ENCODE measurements at places on chromosomes 3 and 15. TPM values are rescaled to one million over a fixed set of nuclear protein-coding genes. Genes with fewer than 3 reads are reported as not detected.

The LRTM1 gene
- total RNA-seq: not detected

The CMTM8 gene
- not detected for total RNA-seq

The FGD5 gene
- 0.14 TPM for total RNA-seq

The CADPS gene
- total RNA-seq: 26.5 TPM

The VPS33B gene
- total RNA-seq: 10.0 TPM

The MDFIC2 gene
- not detected for total RNA-seq

The NSUN3 gene
- total RNA-seq: 13.8 TPM

The CPNE9 gene
- total RNA-seq: not detected

The CIDEC gene
- total RNA-seq: 0.14 TPM

The CSPG4 gene
- total RNA-seq: 15.3 TPM

The PPP1R14D gene
- total RNA-seq: not detected

The FANCD2 gene
- total RNA-seq: 2.0 TPM

The CCR4 gene
- total RNA-seq: under 0.01 TPM

The ZPLD1 gene
- total RNA-seq: 0.28 TPM

The POC1A gene
- 3.8 TPM for total RNA-seq

The EPHA3 gene
- total RNA-seq: 5.7 TPM

The IL16 gene
- total RNA-seq: 1.6 TPM

The SPINT1 gene
- total RNA-seq: 0.18 TPM

The EHHADH gene
- total RNA-seq: 3.4 TPM

The CHRFAM7A gene
- total RNA-seq: 0.14 TPM

The LRRFIP2 gene
- 41.6 TPM for total RNA-seq

The SKOR1 gene
- 0.09 TPM for total RNA-seq
